ENCODE measurements at places on chromosomes 13 and 19. TPM values are rescaled to one million over a fixed set of nuclear protein-coding genes. Genes with fewer than 3 reads are reported as not detected.

GRCh38 chr13:23593148-23593547 is 22.9 kb downstream of the TNFRSF19 start:
- no peak for DNase-seq

The PEG3 gene
- total RNA-seq: not detected

- no peak for DNase-seq
Observed at GRCh38 chr19:3115916-3116602, 19.8 kb upstream of the GNA15 start.

The PDCD2L gene
- total RNA-seq: 24.6 TPM

DNA sequence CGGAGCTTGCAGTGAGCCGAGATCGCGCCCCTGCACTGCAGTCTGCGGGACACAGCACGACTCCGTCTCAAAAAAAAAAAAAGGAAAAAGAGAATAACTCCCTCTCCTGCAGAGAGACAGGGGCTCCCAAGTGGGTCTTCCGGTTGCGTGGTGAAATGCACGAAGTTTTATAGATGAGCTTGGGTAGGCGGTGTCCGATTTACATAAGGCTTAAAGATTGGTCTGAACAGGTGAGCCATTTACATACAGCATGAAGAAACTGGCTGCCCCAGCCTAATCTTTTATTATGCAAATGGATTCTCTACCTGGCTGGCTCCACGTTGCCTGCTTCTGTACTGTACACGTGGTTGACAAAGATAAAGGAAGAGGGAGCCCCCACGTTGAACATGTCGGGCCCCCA is 19.5 kb downstream of the ADGRE2 start:
- peak; percentile 14 for DNase-seq

All from Caki2 (cell line).